ENCODE measurements at places on chromosomes 5 and 9.

DNA sequence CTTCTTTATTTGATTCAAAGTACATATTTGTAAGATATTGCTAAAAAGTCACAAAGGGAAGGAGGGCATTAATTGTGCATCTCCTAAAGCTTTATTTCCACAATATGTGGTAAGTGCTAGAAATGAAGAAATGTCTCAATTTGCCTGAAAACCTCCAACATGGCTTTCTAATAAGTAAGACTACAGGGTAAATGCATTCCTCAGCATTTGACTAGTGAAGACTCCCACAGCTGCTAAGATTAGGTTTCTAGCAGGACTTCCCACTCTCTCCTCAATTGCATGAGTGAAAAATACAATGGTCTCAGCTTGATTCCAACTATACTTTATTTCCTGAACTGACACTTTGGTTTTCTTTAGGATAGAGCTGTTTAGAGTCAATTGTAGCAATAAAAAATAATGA is 162.1 kb downstream of the ELAVL2 start:
- no peak for DNase-seq

DNA sequence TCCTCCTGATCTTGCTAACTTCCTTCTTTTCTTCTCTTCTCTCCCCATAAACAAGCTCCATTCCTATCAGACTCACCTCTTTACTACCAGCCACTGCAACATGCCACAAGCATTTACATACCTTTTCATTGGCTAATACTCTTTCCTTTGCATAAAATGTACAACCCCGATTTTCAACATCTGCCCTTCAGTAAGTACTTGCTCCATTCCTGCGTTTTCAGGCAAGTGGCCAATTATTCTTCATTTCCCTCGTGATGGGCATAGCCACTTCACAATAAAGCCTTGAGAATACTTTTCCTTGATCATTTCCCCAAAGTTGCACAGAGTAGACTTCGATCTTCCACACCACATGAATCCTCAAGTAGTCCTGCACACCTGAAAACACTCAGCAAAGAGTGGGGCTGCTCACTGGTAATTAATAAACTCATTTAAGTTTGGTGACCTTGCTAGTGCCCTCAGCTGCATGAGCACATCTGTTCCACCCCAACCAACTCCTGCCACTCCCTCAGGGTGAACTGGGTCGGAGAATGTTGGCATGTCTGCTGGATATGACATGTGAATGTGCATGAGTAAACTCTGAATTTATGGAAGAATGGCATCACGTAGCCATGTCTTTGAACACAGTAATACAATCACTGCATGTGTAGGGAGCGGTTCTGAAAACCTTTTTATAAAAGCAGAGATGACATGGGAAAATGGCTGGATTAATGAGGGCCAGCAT is 535.8 kb downstream of the SEMA5A start:
- DNase-seq, result no peak

DNA sequence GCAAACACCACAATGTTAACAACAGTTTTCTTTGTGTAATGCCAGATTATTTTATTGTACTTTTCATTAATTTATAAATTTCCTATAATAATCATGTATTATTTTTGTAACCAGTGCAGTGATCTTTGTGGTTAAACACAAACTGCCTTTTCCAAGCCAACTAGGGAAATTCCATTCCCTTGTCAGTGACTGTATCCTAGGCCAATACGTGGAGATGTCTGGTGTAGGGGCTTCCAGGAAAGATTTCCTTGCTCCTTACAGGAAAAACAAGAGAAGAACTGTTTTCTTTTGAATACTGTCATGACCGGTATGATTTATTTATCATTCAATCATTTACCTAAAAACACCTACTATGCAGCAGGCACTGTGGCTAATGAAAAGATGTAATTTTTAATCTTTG is 31.4 kb downstream of the FANCC start:
- no peak for DNase-seq

DNA sequence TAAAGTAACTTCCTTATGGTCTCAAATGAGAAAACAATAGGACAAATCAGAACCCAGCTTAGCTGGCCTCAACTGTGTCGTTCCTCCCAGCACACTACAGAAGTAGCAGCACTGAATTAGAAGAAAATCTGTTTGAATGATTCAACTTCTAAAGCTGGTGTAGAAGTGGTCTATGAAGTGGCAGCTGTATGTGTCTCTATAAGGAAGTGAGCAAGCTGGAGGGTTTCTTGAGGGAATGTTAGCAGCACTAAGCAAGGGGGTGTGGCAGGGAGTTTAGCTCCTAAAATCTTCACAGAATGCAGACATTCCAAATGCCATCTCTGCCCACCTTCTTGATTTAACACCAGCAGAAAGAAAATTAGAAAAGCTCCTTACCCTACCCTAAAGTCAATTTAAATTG is 4.1 kb downstream of the KLF9 start:
- no peak for DNase-seq

- DNase-seq, result no peak
These were observed 88.6 kb upstream of the AGXT2 start for GRCh38 chr5:35136386-35136785.

- DNase-seq, result no peak
These were observed 9.2 kb upstream of the EGFL7 start for GRCh38 chr9:136653323-136654079.

DNA sequence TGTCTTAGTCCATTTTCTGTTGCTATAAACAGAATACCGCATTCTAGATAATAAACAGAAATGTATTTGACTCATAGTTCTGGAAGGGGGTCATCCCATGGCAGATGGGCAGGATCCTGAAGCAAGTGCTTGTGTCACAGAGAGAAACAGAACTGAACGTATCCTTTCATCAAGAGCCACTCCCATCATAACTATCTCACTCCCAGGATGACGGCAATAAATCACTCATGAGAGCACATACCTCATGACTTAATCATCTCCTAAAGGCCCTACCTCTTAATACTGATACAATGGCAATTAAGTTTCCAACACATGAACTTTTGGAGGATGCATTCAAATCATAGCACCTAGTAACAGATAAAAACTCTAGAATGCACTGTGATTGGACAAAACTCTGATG is 142.9 kb downstream of the CAMK4 start:
- DNase-seq, result peak; percentile 47
